Activated CD8-positive, alpha-beta memory T cell treated with anti-CD3 and anti-CD28 coated beads for 48 hours (primary cell): ENCODE measurements at places on chromosomes 6 and 20.

GRCh38 chr6:111808493-111808892 is 64.8 kb downstream of the FYN start:
- DNase-seq: no peak

DNA sequence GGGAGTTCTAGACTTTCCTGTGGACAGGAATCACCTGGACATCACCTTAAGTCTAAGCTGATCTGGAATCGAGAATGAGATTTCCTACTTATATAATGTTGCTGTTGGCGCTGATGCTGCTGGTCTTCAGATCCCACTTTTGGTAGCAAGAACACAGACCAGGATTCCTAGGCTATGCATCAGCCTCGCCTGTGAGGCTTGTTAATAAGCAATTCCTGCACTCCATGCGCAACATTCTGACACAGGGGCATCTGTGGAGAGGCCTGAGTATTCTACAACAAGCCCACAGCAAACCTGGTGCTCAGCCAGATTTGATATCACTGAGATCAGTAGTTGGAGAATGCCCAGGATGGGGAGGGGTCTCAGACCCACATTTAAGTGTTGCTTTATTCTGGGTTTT is 52.0 kb upstream of the TRIM26 start:
- no peak for DNase-seq

- no peak for DNase-seq
Measured at GRCh38 chr6:124869416-124869815, 92.8 kb upstream of the RNF217 start.

GRCh38 chr20:43940518-43941225 is 26.0 kb downstream of the TOX2 start:
- no peak for DNase-seq

- DNase-seq: no peak
Measured at GRCh38 chr20:45503403-45503802, 12.0 kb downstream of the SPINT3 start.

GRCh38 chr6:22826961-22827360 is 257.6 kb downstream of the HDGFL1 start:
- no peak for DNase-seq

GRCh38 chr6:3310703-3311102 is 52.0 kb downstream of the PSMG4 start:
- DNase-seq: no peak

DNA sequence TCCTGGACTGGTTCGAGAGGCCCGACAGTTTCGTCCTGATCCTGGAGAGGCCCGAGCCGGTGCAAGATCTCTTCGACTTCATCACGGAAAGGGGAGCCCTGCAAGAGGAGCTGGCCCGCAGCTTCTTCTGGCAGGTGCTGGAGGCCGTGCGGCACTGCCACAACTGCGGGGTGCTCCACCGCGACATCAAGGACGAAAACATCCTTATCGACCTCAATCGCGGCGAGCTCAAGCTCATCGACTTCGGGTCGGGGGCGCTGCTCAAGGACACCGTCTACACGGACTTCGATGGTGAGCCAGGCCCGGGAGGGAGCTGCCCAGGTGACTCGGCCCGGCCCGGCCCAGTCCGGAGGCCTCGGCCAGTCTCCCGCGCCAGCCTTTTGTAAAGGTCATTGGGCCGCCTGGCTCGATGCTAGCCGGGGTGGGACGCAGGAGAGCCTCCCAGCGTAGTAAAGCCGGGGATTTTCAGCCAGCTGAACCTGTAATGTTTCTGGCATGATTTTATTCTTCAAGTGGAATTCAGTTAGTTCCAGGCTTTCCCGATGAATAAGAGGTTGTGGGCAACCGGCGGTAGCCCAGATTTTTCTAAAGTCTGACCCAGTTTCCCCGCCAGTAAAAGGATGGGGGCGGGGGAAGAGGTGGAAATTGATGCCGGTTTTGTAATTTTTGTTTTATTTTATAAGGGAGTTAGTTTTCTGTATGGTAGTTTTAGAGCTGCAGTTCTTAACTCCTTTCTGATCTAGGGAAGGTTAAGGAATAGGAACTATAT is 1.4 kb downstream of the PIM1 start:
- no peak for DNase-seq

- DNase-seq: no peak
Measured at GRCh38 chr6:39923394-39923793, 10.9 kb downstream of the MOCS1 start.

- DNase-seq: no peak
Measured at GRCh38 chr6:75824160-75824559, 75.1 kb downstream of the MYO6 start.

DNA sequence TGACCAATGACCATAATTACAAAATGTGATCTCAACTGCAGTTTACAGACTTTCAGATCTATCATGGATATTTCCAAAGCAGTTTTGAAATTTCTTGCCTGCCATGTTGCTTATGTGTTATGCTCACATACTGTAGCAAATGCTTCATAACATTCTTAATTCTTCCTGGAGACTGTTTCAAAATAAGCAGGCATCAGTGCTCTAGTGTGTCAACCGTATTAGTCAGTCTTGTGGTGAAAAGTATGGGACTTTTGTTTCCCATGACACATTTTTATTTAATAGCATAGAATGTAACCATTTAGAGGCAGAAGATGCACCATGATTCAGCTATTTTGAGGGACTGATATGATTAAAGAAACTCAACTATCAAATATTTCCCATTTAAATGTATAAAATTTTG is 1.7 kb downstream of the POPDC3 start:
- no peak for DNase-seq
